Kidney tubule cell (primary cell): ENCODE measurements at places on chromosomes 12 and 14.

DNA sequence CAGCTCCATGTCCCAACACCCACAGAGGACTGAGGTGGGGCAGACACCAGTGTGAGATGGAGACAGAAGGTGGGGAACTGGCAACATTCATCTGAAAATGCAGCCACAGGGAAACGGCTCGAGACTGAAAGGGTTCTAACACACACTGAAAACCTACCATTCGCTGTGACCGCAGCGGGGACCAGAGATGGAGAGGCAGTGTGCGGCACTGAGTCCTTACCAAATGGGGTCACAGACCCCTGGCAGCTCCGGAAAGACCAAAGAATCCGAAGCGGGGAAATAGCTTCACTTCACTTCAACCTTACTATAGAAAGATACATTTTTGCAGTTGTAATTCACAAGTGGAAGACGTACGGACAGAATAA is 9.6 kb downstream of the BAG5 start:
- DNase-seq: no peak

GRCh38 chr12:27766587-27766986 is 13.4 kb upstream of the KLHL42 start:
- no peak for DNase-seq

DNA sequence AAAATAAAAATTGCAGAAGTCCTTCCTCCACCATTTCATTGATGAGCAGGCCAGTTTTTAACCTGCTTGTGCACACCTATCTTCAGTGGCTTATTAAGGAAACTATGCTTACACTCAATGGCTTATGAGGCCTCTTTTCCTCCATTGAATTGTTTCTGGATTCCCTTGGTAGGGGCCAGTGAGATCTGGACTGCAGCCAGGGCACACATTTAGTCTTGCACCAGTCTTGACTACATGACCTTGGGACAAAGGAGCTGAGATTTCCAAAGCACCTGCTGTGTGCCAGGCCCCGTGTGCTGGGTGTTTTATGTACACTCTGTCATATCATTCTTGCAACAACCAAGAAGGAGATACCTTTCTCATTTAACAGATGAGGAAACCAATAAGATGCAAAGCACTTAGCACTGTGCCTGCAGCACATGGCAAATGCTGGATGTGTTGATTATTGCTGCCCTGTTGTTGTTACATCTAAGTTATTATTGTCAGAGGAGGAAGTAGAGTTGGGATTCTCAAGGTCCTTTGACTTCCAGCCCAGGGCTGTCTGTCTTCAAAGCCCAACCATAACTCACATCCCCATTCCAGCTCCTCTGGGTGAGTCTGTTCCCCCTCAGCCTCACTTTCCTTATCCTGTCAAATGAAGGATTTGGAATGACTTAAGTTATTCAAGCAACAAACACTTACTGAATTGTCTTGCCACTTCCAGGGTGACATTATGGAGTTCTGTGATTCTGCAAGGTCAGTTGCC is 31.6 kb upstream of the RIN3 start:
- DNase-seq: no peak

DNA sequence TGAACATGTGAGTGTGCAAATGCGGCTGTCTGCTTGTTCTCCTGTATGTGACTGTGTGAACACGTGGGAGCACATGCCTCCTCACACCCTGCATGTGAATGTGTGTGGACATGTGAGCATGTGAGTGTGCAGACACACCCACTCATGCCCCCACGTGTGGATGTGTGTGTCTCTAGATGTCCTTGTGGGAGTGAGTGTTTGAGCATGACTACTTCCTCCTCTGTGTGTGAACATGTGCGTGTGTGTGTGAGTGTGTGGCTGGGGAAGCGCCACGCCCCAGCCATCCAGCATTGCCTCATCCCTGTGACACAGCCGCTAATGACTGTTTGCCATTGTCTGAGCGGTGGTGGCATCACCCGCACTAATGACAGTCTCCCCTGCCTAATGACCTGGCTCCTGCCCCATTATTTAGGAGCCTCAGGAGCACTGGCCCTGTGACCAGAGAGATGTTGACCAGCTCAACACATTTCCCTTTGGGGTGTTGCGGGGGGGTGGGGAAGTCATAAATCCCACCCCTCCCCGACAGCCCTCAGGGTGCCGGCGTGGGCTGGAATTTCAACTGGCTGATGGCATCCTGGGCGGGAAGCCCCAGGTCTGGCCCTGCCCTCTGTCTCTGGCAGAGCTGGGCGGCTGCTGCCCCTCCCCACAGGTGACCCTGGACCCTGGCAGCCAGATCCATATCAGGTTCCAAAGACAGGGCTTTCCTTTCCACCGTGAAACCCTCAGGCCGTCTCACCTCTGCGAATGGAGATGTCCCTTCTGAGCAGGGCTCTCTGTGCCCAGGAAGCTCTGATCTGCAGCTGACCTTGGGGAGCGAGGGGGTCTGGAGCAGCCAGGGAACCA is 11.5 kb upstream of the KRT80 start:
- DNase-seq: peak; percentile 96

- peak; percentile 22 for DNase-seq
These were observed 714.4 kb upstream of the TBX3 start for GRCh38 chr12:115398311-115398781.

GRCh38 chr12:34356233-34356987 is 334.1 kb downstream of the ALG10 start:
- no peak for DNase-seq

GRCh38 chr12:120784804-120785203 is 59.2 kb downstream of the ACADS start:
- no peak for DNase-seq

- DNase-seq: peak; percentile 57
These were observed 608 bp downstream of the PTGES3 start for GRCh38 chr12:56687223-56688128.

DNA sequence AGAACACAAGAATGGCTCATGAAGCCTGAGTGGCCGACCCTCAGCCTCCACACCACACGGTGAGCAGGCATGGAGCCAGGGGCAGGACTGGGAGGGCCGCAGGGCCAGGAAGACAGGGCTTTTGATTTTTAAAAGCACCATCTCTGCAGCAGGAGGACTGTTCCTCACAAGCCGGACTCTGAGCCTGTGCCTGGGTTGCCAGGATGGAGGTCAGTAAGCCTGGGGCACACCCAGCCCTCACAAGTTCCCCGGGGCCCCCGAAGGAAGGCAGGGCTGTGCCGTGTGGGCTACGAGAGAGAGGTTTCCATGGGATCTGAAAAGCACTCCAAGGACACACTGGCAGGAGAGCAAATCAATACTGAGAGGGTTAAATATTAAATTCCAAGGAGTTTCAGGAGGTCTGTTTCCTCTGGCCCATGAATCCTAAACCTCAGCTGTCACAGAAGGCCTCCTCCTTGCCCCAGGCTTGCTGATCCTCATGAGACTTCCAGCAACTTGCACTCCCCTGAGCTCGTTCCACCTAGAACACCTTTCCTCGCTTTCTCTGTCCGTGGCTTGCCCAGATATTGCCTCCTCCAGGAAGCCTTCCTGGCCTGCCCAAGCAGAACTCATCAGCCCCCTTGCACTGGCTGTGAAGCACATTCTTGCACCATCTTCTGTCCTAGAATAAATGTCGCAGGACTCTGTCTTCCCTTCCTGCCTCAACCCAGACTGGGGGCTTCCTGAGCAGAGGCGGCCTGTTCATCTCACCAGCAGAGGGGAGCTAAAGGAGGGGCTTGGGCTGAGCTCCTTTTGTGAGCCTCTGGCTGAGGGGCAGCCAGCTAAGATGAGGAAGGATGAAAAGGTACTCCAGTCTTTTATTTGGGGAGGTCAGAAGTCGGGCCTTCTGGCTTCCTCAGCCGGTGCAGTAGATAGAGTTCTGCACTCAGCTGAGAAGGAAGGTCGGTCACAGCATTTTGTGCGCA is 64.6 kb downstream of the CCDC88C start:
- peak; percentile 25 for DNase-seq

- peak; percentile 10 for DNase-seq
These were observed 53.5 kb downstream of the IGF1 start for GRCh38 chr12:102426599-102427542.

- peak; percentile 66 for DNase-seq
These were observed 105.4 kb upstream of the NAP1L1 start for GRCh38 chr12:76189851-76190250.

- peak; percentile 78 for DNase-seq
These were observed 87.2 kb upstream of the FGD4 start for GRCh38 chr12:32312049-32312670.

DNA sequence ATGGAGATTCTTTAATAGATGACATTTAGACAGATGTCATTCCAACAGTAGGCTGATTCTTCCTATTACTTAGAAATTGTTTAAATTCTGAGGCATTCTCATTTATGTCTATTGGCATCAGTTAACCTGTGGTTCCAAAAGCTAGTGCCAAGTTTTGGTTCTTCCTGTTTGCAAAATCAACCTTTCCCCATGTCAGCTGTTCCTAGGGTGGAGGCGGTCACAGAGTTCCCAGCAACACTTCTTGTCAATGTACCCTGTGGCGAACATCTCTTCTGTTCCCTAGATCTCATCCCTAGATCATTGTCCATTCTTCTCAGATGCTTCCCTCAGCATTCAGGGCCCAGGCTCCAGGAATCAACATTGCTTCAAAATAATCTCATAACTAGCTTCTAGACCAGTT is 140.9 kb downstream of the PHLDA1 start:
- no peak for DNase-seq

GRCh38 chr12:81633127-81633526 is 126.0 kb downstream of the PPFIA2 start:
- no peak for DNase-seq

DNA sequence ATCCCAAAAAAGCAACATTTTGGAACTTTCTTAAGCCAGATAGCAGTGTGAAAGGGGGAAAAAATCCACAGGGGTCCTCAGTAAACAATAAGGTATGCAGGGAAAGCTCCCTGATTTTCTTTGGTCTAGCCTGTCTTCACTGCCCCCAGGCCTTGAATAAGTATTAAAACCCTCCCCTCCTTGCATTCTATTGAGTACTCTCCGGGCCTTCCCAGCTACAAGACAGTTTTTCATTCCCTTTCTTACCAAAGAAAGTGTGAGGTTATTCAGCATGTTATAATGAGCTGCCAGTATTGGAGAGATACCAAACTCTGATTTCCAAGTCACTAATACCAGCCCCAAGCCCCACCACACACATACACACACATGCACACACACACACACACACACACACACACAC is 59.8 kb upstream of the KIF21A start:
- no peak for DNase-seq
